ENCODE measurements at places on chromosomes 5 and 9.

DNA sequence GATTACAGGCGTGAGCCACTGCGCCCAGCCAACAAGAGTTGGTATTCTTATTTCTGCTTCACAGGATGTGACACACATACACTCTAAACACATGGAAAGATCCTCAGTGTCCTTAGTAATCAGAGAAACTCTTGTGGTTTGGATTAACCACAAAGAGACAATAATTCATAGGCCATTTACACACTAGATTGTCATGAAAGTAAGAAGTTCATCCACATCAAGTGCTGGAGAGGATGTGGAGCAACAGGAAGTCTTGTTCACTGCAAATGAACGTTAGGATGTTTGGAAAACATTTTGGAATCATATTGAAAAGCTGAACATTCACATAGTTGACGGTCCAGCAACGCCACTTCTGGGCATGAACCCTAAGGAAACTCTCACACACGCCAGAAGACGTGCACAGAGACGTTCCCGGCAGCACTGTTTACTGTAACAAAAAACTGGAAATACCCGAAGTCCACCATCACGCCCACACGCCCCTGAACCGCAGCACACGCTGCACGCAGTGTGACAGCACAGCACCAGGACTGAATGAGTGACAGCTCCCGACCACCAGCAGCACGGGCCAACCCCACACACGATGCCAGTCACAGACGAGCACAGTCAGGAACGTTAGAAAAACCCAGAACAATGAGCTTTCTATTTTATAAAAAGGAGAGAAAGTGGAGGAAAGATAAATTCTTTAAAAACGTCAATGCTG is 87.6 kb downstream of the COL23A1 start:
- DNase-seq, result peak; percentile 20

- peak; percentile 61 for DNase-seq
These were observed 18.0 kb upstream of the CDC23 start for GRCh38 chr5:138230981-138231589.

- DNase-seq, result peak; percentile 79
These were observed 140.5 kb upstream of the TUT7 start for GRCh38 chr9:86494644-86495111.

- DNase-seq, result peak; percentile 14
These were observed 121.5 kb downstream of the CAMK4 start for GRCh38 chr5:111345731-111346130.

GRCh38 chr9:127541865-127542264 is 70.2 kb upstream of the STXBP1 start:
- peak; percentile 73 for DNase-seq

DNA sequence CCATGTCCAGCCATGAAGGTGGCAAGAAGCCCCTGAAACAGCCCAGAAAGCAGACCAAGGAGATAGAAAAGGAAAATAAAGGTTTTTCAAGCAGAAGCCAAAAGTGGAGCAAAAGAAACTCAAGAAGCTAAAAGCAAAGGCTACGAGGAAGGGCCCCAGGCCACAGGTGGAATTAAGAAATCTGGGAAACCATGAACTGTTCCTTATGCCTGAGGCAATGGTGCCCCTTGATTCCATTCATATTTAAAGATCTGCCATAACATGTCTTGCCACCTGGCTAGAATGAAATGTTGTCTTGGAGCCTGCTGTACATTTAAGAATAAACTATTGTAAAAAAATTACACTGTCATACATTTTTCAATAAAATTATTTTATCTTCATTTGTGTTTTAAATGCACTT is 59.5 kb upstream of the TARS1 start:
- DNase-seq, result no peak

DNA sequence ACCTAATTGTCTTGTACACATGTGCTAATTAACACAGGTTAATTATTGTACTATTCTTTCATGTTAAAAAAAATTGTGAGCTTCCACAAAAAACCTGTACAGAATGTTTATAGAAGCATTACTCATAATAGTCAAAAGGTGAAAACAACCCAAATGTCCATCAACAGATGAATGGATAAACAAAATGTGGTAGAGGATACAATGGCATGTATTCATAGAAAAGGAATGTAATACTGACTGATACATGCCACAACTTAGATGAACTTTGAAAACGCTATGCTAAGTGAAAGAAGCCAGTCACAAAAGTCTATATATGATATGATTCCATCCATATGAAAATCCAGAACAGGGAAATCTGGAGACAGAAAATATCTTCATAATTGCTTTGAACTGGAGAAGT is 25.6 kb downstream of the RRAGA start:
- DNase-seq, result no peak

- DNase-seq, result no peak
These were observed 88.2 kb upstream of the FAM174A start for GRCh38 chr5:100446879-100447430.

- DNase-seq, result peak; percentile 7
These were observed 455.1 kb downstream of the EFNA5 start for GRCh38 chr5:107215611-107216010.

DNA sequence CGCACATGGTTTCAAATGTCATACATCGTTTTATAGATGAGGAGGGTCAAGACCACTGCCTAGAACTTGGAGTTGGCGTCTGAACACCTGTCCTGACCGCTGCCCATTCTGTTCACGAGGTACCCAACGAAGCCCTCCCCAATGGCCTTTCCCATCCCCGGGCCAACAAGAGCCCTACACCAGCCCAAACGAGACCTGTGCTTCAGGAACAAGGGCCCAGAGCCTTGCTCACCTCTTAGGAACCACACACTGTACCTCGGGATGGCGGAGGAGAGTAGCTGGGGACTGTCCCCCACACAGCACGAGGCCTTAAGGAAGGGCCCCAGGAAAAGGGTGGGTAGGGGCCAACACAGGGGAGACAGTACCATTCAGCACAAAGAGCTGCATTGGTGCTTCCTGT is 3.0 kb downstream of the SURF6 start:
- no peak for DNase-seq

DNA sequence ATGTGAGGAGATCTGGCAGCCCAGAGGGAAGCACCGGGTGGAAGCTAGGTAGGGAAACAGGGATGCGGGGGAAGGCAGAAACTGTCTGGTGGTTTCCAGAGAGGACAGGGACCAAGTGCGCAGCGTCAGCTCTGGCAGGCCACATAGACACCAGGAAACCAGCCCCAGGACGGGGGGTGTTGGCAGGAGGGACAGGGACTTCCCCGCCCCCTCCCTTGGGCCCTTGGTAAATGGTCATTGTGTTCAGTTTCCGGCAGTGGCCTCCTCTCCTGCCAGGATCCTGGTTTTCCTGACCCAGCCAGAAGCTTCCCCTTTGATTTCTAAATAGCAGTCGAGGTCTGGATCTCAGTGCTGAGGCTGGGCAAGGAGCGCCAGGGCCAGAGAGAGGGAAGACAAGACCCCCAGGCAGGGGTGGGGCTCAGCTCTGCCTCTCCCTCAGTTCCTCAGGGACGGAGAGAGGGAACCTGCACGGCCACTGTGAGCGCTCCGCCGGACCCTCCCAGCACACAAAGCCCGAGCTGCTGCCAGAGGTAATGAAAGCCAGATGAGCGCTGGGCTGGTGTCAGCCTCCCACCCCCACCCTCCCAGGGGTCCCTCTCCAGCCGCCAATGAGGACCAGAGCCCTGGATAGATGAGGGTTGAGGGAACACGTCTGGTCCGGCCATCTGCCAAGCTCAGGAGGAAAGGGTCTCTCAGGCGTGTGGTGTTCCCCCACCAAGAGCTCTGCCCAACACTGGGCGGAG is 1.8 kb downstream of the RALGDS start:
- peak; percentile 74 for DNase-seq

GRCh38 chr9:124887832-124888231 is 25.9 kb downstream of the ARPC5L start:
- DNase-seq, result no peak

GRCh38 chr5:17680737-17681136 is 46.5 kb downstream of the TAF11L14 start:
- no peak for DNase-seq

DNA sequence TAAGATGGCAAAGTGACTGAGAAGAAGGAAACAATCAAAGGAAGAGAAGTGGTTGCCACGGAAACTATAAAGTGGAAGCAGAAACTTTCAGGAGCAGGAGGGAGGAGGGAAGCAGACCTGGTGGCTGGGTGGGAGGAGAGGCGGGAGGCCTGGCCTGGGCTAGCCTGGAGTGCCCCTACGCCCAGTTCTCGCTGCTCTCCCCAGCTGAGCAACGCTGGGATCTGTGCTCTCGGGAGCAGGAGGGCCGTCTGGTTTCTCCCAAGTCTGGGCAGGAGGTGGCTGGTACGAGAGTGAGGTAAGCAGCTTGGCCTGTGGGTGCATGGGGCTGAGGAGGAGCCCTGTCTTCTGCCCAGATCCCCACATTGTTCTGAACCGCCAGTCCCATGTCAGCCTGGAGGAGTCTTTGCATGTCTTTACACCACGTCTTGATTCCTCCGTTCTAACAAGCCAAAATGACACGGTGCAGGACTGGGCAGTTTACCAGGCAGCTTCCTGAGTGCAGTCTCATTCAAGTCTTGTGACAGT is 15.0 kb upstream of the DAB2IP start:
- peak; percentile 20 for DNase-seq

DNA sequence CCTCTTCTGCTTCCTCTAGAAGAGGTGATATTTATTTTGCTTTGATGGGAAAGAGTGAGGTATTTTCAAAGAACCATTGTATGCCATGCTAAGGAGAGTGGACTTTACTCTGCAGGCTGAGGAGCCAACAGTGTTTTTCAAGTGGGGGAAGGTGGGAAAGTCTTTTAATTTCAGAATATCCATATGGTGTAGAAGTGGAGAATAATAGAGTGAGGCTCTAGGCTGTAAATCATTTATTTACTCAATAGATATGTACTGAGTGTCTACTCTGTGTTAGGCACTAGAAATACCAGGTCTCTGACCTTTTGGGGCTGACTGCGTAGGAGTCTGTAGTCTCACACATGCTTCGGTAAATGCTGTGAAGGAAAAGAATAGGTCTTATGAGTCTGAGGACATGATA is 30.7 kb upstream of the TENT2 start:
- DNase-seq, result no peak

GRCh38 chr5:170571875-170572852 is 68.3 kb downstream of the KCNIP1 start:
- DNase-seq, result no peak

- no peak for DNase-seq
These were observed 433.4 kb downstream of the DTWD2 start for GRCh38 chr5:118554981-118555380.

DNA sequence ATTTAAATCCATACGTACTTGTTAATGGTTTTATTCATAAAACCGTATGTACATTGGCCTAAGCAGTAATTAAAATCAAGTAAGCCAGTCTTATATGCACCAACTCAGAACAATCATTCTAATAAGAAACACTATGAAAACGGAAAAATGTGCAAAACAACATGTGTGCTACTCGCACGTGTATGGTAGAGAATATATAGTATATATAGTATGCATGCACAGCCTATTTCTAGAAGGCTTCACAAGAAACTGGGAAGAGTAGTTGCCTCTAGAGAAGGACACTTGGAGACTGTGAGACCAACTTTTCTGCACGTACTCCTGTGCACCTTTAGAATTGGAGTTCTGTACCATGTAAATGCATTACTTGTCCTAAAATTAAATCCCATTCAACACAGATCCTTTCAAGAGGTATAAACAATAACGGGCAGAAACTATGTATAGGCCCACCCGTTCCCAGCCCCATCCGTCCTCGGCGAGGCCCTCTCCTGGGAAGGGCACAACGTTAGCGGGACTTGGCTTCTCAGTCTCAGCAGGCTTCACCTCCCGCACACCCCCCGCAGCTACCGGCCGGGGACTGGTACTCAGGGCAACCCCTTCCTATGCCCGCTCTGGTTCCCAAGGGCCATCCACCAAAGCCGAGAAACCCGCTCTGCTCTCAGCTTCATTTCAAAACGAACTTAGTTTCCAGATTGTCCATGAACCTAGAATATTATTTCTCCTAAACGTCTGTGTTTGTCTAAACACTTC is 2.0 kb downstream of the CDC14B start:
- DNase-seq, result no peak

- DNase-seq, result no peak
These were observed 122.7 kb downstream of the FSTL4 start for GRCh38 chr5:133489632-133490031.

DNA sequence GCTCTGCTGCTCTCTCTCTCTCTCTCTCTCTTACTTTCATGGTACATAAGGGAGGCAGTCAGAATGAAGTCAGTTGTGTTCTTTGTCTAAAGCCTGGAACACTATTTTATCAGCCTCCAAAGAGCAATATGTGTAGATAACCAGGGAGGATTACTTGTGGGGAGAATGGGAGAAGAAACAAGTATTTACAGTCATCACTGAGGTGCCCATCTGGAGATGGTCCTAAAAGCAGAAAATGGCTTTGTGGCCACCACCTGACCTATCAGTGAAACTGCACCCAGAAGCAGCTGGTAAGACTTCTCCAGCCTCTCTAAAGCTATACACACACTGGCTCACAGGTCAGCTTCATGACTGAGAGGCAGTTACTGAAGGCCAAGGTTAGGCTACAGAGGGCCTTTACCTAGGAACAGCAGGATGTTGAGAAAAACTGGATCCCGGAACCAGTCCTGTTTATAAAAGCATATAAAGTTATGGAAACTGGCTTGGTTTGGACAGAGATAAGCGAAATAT is 75.1 kb downstream of the MRPS27 start:
- DNase-seq, result peak; percentile 68

DNA sequence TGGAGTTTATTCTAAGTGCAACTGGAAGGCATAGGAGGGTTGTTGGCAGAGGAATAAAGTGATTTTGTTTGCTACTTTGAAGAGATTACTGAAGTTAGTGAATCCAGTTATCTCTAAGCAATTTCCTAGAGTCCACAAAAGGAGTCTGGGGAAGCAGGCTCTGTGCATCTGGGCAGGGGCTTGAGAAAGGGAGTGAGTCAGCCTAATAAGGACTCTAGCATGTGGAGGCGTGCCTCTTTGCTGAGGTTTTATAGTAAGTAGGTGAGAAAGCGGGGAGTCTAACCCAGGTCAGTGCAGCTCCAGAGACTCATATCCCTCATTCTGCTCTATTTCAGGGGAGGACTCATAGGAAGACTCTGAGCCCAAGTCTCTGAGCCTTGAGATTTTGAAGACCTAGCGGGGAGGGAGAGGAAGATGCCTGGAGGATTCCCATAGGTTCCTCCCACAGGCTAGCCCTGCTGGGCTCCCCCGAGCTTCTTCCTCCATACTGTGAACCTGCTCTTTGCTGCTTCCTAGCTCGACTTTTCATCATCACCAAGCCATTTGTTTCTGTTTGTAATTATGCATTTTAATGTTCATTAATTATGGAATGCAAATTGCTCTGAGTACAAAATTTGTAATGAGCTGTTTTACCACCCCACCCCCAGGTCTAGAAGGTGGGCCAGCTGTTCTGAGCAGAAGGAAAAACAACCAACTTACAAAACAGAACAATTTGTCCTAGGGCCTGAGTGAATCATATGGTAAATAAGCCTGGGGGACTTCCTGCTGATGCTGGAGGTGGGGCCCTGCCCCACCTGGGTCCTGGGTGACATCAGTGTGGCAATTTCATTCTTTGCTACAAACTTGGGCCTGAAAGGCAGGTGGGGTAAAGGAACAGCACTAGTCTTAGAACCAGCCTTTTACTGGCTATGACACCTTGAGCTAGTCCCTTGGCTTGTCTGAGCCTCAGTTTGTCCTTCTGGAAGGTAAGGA is 150.2 kb downstream of the TRIM32 start:
- DNase-seq, result no peak

GRCh38 chr9:87180841-87181240 is 233.5 kb upstream of the GAS1 start:
- DNase-seq, result peak; percentile 64

Measured in fibroblast of skin of scalp (primary cell).